Daoy (cell line): ENCODE measurements at places on chromosomes 11 and 22. TPM values are rescaled to one million over a fixed set of nuclear protein-coding genes. Genes with fewer than 3 reads are reported as not detected.

The OR52K1 gene
- not detected in 2 replicates for total RNA-seq

The BTG4 gene
- not detected in 2 replicates for total RNA-seq

The TRPM5 gene
- 0.11 TPM in 1 of 2 replicates, not detected in the other for total RNA-seq

DNA sequence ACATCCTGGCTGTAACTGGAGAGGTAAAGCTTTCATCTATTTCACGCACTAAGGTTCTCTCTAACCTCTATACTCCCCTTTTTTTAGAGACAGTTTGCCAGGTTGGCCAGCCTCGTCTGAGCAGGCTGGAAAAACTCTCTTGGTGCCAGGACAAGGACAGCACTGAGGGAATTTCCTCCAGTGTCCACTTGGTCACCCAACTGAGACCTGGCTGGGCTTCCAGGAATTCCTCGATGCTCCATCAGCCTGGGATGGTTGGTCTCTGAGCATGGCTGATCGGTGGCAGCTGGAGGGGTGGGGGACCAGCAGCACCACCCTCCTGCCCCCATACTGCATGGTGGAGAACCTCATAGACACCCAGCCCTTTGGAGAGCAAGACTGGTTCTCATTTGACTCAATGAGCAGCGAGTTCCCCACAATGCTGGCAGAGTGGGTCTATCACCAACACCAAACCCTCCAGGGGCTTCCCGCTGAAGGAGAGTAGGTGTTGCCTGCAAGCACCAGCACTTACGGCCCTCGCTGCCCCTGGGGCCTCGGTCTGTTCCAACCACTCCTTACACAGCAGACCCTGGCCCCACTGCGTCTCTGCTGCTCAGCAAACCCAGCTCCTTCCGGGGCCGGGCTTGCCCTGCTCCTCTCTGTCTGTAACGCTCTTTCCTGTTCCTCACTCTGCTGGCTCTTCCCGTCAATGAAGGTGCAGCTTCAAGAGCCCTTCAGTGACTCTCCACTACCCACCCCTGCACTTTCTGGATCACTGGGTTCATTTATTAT is 122.2 kb downstream of the ST3GAL4 start:
- no peak for DNase-seq

- DNase-seq, result no peak
Observed at GRCh38 chr22:33007485-33007884, 50.7 kb downstream of the SYN3 start.

DNA sequence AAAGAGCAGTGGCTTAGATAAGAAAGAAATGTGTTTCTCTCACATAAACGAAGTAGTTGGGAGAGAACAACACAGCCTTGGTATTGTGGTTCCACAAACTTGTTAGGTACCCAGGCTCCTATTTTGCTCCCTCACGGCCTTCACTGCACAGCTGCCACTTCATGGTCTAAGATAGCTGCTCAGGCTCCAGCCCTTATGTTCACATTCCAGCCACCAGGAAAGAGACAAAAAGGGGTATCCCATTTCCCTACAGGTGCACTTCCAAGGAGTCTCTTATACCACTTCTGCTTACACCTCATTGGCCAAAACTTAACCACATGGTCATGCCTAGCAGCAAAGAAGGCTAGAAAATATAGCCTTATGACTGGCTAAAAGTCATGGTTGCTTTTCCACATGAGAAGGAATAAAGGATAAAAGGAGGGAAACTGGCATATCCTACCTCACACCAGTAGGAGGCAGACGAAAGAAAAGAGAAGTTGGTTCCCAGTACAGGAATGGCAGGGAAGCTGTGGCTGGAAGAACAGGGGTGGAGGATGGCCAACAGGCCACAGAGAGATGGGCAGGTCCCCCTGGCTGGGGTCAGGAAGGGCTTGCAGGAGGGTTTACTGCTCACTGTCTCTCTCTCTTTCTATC is 5.4 kb upstream of the HDHD5 start:
- DNase-seq, result no peak

GRCh38 chr11:75996523-75997442 is 181.8 kb downstream of the UVRAG start:
- no peak for DNase-seq

- peak; percentile 19 for DNase-seq
Observed at GRCh38 chr11:120182790-120183491, 27.9 kb upstream of the OAF start.

DNA sequence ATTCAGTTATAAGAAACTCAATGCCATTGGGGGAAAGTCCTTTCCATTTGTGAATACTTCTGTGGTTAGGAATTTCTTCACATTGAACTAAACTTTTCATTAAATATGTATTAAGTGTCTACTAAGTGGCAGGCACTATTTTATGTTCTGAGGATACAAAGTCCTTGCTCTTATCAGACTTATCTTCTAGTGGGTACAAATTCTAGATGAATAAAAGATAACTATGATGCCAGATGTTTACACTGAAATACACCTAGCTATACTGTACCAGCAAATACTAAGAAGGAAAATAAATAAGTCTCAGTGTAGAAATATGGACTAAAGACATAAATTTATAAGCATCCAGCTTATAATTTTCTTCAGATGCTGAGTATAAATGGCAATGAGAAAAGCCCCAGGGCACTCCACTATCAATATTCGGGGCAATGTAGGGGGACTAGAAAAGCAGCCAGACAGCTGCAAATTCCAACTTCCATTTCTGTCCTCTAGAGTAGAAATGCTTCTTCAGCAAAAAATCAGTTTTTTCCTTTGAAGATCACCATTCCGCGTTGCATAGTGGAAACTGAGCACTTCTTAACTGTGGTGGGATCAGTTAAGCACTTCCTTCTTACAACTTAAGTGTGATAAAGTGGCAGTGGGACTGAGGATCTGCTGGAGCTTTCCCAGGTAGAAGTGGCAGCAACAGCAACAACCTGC is 11.8 kb upstream of the BIRC3 start:
- DNase-seq, result no peak

GRCh38 chr11:2530855-2531200 is 86.0 kb downstream of the KCNQ1 start:
- DNase-seq, result no peak
